ENCODE measurements at places on chromosomes 16 and 17. TPM values are rescaled to one million over a fixed set of nuclear protein-coding genes. Genes with fewer than 3 reads are reported as not detected.

GRCh38 chr16:82748026-82748425 is 121.3 kb downstream of the CDH13 start:
- no peak for DNase-seq

DNA sequence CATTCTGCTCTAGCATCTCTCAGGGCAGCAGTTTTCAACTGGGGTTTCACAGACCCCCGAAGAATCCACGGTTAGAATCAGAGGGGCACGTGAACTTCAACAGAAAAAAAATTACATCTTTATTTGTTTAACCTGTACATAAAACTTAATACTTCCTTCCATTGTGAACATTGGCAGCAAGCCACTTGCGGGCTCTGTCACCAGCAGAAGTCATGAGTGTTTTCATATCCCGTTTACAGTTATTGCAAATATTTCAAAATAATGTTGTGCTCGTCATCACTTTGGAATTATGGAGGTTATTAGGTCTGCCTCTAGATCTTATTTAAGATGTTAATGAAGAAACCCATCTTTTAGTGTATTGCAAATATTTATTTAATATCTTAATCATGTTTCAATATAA is 109.8 kb downstream of the SDR42E1 start:
- no peak for DNase-seq

The C1QTNF8 gene
- total RNA-seq = not detected

DNA sequence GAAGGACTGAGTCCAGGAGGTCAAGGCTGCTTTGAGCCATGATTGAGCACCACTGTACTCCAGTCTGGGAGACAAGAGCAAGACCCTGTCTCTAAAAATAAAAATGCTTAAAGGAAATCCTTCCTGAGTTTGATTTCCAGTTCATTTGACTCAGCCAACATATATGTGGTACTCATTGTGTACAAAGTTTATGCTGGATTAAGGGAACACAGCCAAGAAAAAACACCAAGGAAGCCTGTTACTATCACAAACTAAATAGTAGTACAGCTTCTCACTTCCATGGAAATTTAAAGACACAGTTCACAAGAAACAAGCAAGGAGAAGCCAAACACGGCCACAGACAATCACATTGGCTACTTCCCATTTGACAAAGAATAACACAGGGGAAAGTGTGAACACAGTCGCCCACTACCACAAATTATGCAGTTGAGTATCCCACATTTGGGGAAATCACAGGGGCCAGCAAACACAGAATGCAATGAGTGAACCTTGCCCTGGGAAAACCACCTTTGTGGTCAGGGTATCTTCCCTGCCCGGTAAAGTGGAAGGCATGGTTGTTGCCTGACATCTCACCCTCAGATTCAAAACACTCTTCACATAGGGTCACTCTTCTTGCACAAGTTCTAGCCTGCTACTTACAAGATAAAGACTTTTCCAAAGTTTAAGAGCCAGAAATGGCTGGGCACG is 14.5 kb downstream of the TEX14 start:
- no peak for DNase-seq

DNA sequence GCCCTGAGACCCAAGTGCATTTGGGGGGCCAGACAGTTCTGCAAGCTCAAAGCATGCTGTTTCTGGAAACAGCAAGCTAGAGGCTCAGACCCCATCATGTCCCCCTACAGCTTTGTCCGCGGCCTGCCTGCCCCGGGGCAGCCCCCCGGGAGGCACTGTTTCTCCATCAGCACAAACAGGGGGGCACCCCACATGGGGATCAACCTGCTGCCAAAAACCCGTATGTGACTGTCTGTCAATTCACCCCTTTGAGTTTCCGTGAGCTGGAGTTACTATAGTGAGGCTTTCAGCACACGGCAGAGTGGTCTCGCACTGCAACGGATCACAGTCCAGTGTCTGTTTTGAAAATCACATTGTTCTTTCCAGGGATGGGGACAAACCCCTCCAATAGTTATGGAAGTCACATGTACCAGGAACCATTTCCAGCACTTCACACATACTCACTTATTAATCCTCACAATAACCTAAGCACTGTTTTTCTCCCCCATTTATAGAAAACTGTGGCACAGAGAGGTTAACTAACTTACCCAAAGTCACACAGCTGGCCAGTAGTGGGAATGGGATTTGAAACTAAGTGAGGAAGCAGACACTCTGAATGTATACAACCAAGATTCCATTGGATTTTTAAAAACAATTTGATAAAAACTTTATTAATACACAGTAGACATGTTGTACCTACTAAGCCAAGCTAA is 269.0 kb downstream of the C16orf95 start:
- no peak for DNase-seq

DNA sequence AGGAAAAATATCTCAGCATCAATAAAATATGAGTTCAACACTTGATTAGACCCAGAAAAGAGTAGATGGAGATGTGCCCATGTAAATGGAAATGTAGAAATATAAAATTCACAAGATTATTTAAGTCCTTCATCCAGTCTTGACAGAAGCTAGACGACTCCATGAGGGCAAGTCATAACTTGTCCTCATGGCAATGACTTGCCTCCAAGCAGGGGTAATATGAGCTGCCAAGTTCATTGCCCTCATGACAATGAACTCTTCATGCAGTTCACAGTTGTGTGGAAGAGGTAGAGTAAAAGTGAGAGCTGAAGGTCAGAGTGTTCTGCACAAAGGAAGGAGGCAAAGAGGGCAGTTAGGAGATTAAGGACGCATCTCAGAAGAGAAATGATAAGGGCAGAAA is 22.3 kb downstream of the CDH11 start:
- DNase-seq = no peak

The CNOT1 gene
- total RNA-seq = 56.4 TPM

The GALR2 gene
- not detected for total RNA-seq

The MT4 gene
- not detected for total RNA-seq

The TERB1 gene
- total RNA-seq = not detected

DNA sequence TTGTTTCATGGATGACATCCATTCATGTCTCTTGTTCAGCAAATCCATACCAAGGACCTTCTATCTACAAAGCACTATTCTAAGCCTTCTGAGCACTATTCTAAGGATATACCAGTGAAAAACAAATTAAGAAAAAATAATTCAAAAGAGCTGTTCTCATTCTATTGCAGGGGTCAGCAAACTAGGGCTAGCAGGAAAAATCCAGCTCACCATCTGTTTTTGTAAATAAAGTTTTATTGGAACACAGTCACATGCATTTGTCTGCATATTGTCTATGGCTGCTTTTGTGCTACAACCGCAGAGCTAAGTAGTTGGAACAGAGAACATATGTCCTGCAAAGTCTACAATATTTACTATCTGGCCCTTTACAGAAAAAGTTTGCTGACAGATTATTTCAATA is 222.7 kb upstream of the DYNLRB2 start:
- DNase-seq = no peak

GRCh38 chr16:72066747-72067146 is 3.7 kb downstream of the HPR start:
- no peak for DNase-seq

The ARMC7 gene
- 4.9 TPM for total RNA-seq

DNA sequence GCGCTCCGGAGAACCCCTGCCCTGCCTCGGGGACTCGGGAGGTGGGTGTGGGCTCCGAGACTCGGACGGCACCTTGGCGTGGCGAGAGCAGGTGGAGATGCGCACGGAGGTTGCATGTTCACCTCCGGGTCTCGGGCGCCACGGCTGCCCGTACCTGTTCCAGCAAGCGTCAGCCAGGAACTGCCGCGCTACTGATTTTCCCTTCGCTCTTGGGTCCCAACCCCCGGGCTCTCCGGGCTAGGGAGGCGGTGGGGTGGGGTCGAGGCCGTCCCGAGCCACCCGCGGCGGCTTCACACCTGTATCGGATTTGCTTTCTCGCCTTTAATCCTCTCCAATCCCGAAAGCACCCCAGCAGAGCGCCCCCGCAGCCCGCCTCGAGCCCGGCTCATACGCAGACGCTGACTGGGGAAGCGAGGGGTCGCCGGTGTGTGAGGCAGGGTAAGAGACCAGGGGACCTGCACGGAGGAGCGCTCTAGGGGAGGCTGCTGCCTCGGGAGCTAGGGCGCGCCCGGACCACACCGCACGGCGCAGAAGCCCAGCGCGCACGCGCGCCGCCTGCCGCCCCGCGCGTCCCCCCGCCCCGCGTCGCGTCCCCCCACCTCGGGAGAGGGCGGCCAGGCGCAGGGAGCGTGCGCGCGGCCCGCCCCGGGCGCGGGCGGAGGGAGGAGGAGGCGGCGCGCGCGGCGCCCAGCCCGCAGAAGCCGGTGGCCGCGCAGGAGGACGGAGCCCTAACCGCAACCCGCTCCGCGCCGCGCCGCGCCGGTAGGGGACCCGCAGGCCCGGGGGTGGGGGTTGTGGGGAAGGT is at the start of gene DUSP14:
Gene DUSP14 (plus strand): TSS at position 695 of the 805 bp plus-strand sequence. CDS start 22,382 bp downstream, outside the sequence.
- peak; percentile 87 for DNase-seq

The PARD6A gene
- total RNA-seq = 1.3 TPM

- no peak for DNase-seq
Measured at GRCh38 chr17:79561486-79562133, 49.2 kb downstream of the RBFOX3 start.

All from right lobe of liver (tissue), 6 donors.